ENCODE measurements at places on chromosomes 1 and 21.

DNA sequence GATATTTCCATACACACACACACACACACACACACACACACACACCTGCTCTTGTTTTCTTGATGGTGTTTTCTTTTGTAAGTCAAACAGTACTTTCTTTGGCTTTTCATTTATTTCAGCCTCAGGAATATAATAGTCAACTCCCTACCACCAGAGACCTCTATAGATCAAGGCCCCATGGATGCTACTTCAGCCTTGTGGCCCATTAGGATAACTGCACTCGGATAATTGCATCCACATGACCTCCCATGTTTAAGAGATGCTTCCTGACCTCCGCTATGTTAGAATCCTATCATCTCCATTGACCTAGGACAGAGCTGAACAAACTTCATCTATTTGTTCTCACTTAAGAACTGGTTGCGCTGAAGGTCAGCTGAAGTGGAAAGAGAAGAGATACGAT lies 1094.0 kb upstream of the B3GALT2 start:
- no peak for DNase-seq

- DNase-seq: no peak
These were observed 141.0 kb downstream of the TNFSF18 start for GRCh38 chr1:172909606-172910326.

DNA sequence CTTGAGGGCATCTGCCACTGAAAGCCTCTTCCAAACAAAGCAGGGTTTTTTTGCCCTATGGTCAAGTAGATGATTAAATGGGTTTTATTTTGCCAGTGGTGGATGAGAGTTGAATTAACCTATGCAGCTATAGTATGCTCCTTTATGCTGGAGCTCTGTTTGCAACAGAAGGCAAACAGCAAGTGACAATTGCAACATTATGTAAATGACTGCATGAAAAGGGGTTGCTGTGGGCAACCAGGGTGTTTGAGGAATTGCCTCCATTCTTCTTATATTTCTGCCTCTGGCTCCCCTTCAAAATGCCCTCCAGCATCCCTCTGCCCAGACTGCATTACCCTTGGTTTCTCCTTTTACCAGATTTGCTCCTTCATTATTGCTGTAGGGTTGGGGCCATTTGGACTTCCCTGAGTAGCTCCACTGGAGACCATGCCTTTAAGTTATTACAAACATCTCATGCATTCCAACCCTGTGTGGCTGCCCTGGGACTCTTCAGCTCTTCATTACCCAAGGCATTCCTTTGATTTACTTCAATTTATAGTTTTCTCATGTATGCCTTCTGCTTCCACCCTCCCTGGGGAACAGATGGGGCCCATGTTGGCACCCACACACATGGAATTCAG lies 398.4 kb downstream of the PRDM2 start:
- no peak for DNase-seq

- DNase-seq: no peak
These were observed 85.5 kb downstream of the C1orf94 start for GRCh38 chr1:34262023-34262853.

DNA sequence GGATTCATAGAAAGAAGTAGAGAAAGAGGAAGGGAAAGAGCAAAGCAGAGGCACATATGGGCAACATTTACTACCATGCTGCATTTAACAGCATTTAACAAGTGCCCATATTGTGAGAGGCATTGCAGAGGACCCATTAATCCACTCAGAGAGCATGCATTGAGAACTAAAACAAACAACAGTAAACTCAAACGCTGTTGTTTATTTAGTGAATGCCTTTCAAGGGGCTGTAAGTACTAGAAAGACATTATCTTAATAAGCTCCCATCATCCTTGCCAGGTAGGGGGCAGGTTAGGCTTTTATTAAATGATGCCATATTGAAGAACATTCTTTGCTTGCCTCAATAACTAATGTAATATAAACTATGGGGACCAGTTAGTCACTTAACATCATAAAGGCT lies 254.3 kb upstream of the DAB1 start:
- no peak for DNase-seq

DNA sequence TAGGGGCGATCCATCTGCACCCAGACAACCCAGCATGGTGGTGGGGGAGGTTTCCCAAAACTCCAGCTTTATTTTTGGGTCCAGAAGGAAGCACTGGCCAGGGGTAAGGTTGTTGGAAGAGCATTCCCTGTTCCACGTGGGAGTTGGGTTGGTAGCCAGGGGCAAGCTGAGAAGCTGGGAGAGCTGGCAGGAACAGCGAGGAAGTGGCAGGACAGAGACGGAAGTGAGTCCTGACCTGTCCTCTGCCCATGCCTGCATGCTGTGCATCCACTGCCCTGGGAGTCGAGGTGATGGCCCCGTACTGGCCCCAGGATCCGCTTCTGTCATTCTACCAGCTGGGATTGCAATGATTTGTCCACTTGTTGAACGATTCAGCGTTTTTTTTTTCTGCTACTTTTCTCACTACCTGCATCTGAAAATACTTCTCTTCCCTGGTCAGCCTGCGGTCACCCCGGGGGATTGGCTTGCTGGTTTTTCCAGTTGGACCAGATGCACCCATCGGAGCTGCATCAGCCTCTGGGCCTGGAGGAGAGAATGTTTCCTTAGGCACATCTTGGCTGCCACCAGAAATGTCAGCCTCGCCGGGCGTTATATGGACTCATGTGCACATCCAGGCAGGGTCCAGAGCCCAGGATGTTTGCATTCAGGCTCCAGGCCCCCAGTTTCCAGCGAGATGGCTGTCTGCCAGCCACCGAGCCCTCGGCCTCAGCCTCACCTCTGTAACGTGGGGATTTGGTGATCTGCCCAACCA lies 28.3 kb upstream of the TMPRSS2 start:
- DNase-seq: no peak

Data from kidney (tissue), 22 donors.